ENCODE measurements at places on chromosomes 13 and 19.

GRCh38 chr13:107450431-107450830 lies 764.9 kb downstream of the LIG4 start:
- DNase-seq: no peak

DNA sequence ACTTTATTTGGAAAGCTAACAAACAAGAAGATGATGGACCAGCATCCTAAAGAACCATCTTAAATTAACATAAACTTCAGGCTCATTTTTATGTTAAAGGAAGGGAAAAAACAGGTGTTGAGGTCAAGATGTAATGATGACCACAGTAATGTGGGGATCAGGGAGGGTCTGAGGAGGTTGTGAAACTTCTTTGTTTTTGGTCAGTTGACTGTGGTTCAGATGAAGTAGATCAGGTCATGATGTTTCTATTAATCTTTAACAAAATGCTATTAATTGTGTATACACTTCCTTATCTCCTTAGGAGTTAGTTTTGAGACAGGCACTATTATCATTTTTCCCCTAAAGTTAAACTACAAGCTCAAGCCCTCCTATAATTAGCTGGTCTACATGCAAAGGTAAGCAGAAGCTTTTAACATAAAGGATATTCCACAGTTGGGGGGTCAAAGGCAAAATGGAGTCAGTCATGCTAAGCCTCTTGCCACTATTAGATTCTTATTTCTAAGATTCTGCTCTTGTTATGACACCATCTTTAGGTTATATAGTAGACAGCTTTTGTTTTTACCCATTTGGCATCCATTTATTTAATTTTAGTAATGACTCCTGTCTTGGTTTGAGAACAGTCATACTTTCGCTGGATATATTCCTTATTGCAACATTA lies 800.1 kb upstream of the PCDH9 start:
- no peak for DNase-seq

DNA sequence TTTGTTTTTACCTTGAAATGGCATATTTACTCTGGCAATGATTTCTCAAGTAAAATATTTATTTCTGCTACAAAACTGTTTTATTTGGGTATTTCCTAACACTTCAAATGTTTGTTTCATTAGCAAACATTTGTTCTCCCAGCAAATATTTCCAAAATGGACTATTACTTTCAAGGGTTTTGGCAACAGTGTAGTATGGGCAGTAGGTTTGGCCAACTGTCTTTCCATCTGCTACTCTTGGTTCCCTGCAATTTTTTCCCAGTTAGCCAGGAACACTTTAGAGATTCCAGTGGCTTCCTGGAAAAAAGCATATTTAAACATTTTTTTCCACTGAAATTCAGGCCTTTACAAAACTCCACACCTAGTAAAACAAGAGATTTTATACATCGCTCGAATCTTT lies 466.6 kb downstream of the SLITRK6 start:
- DNase-seq: no peak

GRCh38 chr19:4831304-4831978 lies at the start of gene TICAM1:
Gene TICAM1, minus strand, starts transcription at chr19:4831712. Its CDS starts 13,335 bp downstream, at chr19:4818377.
- peak; percentile 70 for DNase-seq

DNA sequence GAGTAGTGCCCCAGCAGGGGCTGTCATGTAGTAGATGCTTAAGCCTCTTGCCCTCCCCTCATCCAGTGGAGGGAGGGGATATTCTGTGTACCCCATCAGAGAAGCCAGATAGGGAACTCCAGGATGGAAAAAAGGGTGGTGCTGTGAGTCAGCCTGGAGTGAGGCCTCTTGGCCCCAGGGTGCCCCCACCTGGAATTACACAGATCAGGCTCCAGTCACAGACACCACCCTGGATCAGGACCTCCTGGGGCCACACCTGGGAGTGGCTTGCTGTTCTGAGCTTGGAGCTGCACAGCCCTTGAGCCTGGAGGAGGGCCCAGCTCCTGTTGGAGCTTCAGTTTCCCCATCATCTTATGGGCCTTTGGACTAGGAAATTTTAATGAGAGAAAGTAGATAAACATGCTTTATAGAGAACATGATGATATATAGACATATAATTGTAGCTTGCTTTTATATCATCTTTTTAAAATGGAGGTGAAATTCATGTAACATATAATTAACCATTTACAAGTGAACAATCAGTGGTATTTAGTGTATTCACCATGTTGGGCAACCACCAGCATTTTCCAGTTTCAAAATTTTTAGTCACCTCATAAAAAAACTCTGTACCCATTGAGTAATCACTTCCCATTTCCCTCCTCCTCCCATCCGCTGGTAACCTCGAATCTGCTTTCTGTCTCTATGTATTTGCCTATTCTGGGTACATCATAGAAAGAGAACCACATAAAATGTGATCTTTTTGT lies 24.6 kb downstream of the CYP4F22 start:
- peak; percentile 23 for DNase-seq
